ENCODE measurements at places on chromosomes 2 and 18.

- no peak for DNase-seq
Measured at GRCh38 chr2:157185476-157186227, 71.9 kb upstream of the GALNT5 start.

GRCh38 chr2:134760385-134760784 lies 41.6 kb upstream of the TMEM163 start:
- DNase-seq = no peak

GRCh38 chr2:148653437-148653836 lies 8.9 kb downstream of the EPC2 start:
- no peak for DNase-seq

DNA sequence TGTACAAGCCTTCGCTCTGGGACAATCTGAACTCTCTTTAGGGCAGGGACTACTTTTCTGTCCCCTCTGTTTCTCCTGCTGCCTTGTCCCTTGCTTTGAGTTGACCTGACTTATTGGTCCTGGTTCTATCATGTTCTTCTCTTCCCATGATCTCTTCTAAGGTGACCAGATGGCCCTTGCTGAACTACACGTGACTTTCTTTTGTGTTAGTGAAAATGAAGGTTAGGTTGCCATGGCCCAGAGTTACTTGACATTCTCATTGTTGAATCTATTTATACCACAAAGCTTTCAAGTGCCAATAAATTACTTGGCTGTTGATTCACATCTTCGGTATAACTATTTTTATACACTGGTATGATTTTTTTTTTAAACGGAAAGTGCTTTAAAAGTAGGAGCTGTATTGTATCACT lies 24.4 kb downstream of the MRPL33 start:
- no peak for DNase-seq

DNA sequence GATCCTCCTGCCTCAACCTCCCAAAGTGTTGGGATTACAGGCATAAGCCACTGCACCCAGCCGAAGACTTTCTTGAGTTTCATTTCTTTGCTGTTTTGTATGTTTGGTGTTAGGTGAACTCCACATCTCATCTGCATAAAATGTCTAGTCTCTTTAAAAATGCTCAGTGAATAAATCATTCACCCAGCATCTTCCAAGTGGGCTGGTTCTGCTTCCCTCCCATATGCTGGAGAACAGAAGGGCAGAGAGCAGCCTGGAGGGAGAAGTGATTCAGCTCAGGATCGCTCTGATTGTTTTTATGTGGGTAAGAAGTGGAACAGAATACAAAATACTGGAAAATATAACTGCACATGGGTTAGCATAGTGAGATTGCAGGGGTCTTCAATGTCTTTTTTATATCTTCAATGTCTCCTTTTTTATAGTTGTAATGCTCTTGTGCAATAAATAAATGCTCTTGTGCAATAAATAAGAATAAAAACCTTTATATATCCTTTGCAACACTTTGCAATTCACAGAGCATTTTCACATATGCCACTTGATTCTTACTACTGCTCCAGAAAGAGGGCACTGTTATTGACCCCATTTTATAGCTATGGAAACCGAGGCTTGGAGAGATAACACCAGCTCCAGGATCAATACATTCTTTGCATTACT lies 253.0 kb upstream of the NCKAP5 start:
- DNase-seq = no peak

GRCh38 chr2:160076241-160076640 lies 13.8 kb upstream of the PLA2R1 start:
- no peak for DNase-seq

- no peak for DNase-seq
Measured at GRCh38 chr2:45821558-45822271, 170.2 kb downstream of the PRKCE start.

- DNase-seq = no peak
Measured at GRCh38 chr2:63665091-63665490, 76.3 kb downstream of the MDH1 start.

GRCh38 chr18:40904295-40904694 lies 1050.7 kb upstream of the PIK3C3 start:
- no peak for DNase-seq
